NCI-H1092 (cell line): ENCODE measurements at places on chromosomes 12 and 14.

- DNase-seq = no peak
Observed at GRCh38 chr12:102356690-102357089, 123.7 kb downstream of the IGF1 start.

- DNase-seq = no peak
Observed at GRCh38 chr14:75184492-75184891, 8.1 kb upstream of the TMED10 start.

GRCh38 chr14:96904201-96904600 is 107.0 kb downstream of the VRK1 start:
- DNase-seq = no peak

DNA sequence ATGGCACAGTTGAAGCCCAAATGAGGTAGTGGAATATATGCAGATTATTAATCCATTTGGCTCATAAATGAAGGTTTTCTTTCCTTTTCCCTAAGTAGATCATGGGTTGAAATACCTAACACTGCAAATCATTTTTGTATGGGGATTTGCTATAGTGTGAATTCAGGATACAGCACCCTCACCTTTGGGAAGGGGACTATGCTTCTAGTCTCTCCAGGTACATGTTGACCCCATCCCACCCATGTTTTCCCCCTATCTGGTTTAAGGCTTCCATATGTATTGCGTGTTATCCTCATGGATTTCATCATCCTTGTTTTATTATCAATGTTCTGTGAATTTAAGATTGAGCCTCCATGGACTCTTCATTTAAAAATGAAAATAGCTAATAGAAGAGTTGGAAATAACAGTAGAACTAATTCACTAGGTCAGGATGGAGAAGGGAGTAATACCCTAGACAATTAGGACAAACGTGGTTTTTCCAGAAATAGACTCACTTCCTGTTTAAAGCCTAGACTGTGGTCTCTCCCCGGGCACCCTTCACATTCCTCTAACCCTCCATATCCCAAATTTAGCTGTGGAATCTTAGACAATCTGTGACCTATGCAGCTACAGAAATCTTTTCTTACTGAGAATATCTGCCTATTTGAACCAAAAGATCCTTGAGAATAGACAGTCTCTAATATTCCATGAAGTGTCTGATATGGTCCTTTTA is 56.5 kb downstream of the DAD1 start:
- no peak for DNase-seq
